ENCODE measurements at places on chromosomes 5 and 9. TPM values are rescaled to one million over a fixed set of nuclear protein-coding genes. Genes with fewer than 3 reads are reported as not detected.

BTNL8 gene
- not detected for total RNA-seq

LURAP1L gene
- total RNA-seq: 62.1 TPM

FBN2 gene
- 14.7 TPM for total RNA-seq

SMIM23 gene
- total RNA-seq: not detected

OR13F1 gene
- not detected for total RNA-seq

KCNV2 gene
- not detected for total RNA-seq

SPINK5 gene
- total RNA-seq: 0.09 TPM

HTR1A gene
- not detected for total RNA-seq

C5orf47 gene
- total RNA-seq: not detected

SPOUT1 gene
- total RNA-seq: 11.2 TPM

PCDHGA2 gene
- 4.9 TPM for total RNA-seq

PLEKHG4B gene
- under 0.01 TPM for total RNA-seq

NMUR2 gene
- not detected for total RNA-seq

PDGFRB gene
- 71.1 TPM for total RNA-seq

ADAMTS13 gene
- total RNA-seq: 3.3 TPM

THBS4 gene
- 1.6 TPM for total RNA-seq

SET gene
- total RNA-seq: 530 TPM

PTGER4 gene
- 5.2 TPM for total RNA-seq

FBP2 gene
- not detected for total RNA-seq

HRCT1 gene
- total RNA-seq: 0.16 TPM

FAM174A gene
- total RNA-seq: 15.0 TPM

TMEM245 gene
- 32.0 TPM for total RNA-seq

SV2C gene
- not detected for total RNA-seq

NR5A1 gene
- not detected for total RNA-seq

SPARC gene
- 832 TPM for total RNA-seq

CORO2A gene
- under 0.01 TPM for total RNA-seq

ZMAT2 gene
- total RNA-seq: 69.5 TPM

PROB1 gene
- total RNA-seq: 0.26 TPM

IGIP gene
- total RNA-seq: 9.1 TPM

PRUNE2 gene
- total RNA-seq: 11.3 TPM

FST gene
- 29.1 TPM for total RNA-seq

FCN2 gene
- total RNA-seq: not detected

SMAD5 gene
- total RNA-seq: 39.0 TPM

DNAI1 gene
- not detected for total RNA-seq

CKMT2 gene
- total RNA-seq: 1.3 TPM

OLFML2A gene
- 5.7 TPM for total RNA-seq

GMCL2 gene
- not detected for total RNA-seq

FOXD1 gene
- 3.3 TPM for total RNA-seq

PCDHGB4 gene
- 26.7 TPM for total RNA-seq

ENHO gene
- 0.26 TPM for total RNA-seq

PTGS1 gene
- 18.6 TPM for total RNA-seq

WDR31 gene
- 2.8 TPM for total RNA-seq

TMEM215 gene
- not detected for total RNA-seq

Data from bronchial smooth muscle cell (primary cell).